ENCODE measurements at places on chromosomes 6 and 20. TPM values are rescaled to one million over a fixed set of nuclear protein-coding genes. Genes with fewer than 3 reads are reported as not detected.

GRCh38 chr6:169190144-169190584 is 63.5 kb downstream of the THBS2 start:
- DNase-seq, result no peak

GRCh38 chr6:29685718-29686326 is 4.9 kb upstream of the ZFP57 start:
- DNase-seq, result no peak

GRCh38 chr6:140992678-140993077 is 1140.0 kb upstream of the GJE1 start:
- DNase-seq, result no peak

GRCh38 chr6:69867639-69867976 is 1.3 kb downstream of the COL19A1 start:
- no peak for DNase-seq

Gene C6orf58
- total RNA-seq, result not detected

Gene HNF4A
- not detected for total RNA-seq

Gene BPIFA1
- not detected for total RNA-seq
